ENCODE measurements at places on chromosomes 2 and 18. TPM values are rescaled to one million over a fixed set of nuclear protein-coding genes. Genes with fewer than 3 reads are reported as not detected.

DNA sequence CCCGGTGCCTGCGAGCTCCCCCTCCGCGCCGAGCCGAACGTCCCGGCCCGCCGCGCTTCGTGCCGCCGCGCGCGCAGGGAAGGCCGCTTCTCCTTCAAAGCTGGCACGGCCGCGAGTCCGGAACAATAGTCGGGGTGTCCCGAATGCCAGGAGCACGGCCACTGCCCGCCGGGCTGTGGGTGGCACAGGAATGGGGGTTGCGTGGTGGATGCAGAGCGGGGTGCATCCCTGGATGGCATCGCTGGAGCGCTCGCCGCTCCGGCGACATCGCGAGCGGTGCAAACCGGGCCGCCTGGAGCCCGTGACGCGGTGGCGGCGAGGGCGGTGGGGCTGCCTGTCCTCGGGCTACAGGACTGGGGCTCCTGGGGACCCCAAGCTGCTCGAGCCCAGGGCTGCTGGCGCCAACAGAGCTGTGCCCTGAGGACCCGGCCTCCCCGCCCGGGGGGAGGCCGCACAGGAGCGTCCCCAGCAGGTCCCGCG, 1.1 kb upstream of the SATB2 start:
- no peak for DNase-seq
- H3K4me1 ChIP-seq, result peaks cover 44% of the 10 kb centered on the region
- H3K27ac ChIP-seq, result peak overlapping the region; percentile 72
- peaks cover 3% of the 10 kb centered on the region for H3K27me3 ChIP-seq

- H3K4me1 ChIP-seq, result peaks cover 65% of the 10 kb centered on the region
- H3K27ac ChIP-seq, result no peak overlapping the region
- peak; percentile 50 for DNase-seq
- no peaks in the 10 kb centered on the region for H3K27me3 ChIP-seq
- H3K4me3 ChIP-seq, result no peak overlapping the region
- no peaks in the 10 kb centered on the region for H3K36me3 ChIP-seq
Observed at GRCh38 chr2:54206596-54206995, 49.4 kb downstream of the TSPYL6 start.

Gene SIX2
- polyA plus RNA-seq, result not detected

- H3K27ac ChIP-seq, result peak overlapping the region; percentile 20
- H3K4me3 ChIP-seq, result no peak overlapping the region
- peaks cover 48% of the 10 kb centered on the region for H3K4me1 ChIP-seq
Observed at GRCh38 chr2:164717000-164717803, 95.9 kb upstream of the GRB14 start.

Gene GPR35
- 44.2 TPM for polyA plus RNA-seq

Gene FKBP7
- polyA plus RNA-seq, result 9.5 TPM

DNA sequence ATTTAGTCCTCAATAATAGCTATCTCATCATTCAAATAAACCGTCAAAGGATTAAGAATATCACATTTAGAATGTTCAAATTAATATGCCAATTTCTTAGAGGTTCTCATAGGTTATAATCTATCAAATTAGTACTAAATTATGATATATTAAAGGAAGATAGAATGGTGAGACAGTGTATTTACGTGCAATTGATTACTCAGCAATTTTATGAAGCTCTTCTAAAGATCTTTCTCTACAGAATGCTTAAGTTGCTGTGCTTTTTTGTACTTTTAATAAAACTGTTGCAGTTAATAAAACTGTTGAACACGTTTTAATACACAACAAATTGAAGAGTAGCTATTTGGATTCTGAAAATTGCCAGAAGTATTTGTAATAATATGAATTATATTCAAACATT, 39.0 kb downstream of the RELCH start:
- peaks cover 35% of the 10 kb centered on the region for H3K36me3 ChIP-seq
- no peak overlapping the region for H3K27ac ChIP-seq
- no peak overlapping the region for H3K4me3 ChIP-seq
- no peaks in the 10 kb centered on the region for H3K4me1 ChIP-seq
- no peaks in the 10 kb centered on the region for H3K27me3 ChIP-seq
- no peak for DNase-seq

Gene EMILIN2
- polyA plus RNA-seq, result 7.6 TPM

Gene CPO
- 0.07 TPM for polyA plus RNA-seq

DNA sequence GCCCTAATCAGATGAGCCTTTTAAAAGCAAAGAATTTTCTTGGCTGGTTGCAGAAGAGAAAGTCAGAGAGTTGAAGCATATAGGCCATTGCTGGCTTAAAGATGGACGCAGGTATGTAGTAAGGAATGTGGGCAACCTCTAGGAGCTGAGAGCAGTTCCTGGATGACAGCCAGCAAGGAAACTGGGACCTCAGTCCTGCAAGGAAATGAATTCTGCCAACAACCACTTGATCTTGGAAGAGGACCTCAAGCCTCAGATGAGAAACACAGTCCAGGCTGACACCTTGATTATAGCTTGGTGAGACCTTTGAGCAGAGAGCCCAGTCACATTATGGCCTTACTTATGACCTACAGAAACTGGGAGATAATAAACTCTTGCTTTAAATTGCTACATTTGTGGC, 15.7 kb downstream of the PHOSPHO2 start:
- no peak for DNase-seq
- H3K4me3 ChIP-seq, result no peak overlapping the region
- no peak overlapping the region for H3K27ac ChIP-seq
- H3K36me3 ChIP-seq, result 0 out of 3 replicates have a peak, but pooled peaks cover 8% of the 10 kb centered on the region
- H3K27me3 ChIP-seq, result no peaks in the 10 kb centered on the region
- H3K4me1 ChIP-seq, result peaks cover 32% of the 10 kb centered on the region

GRCh38 chr2:8774371-8774770, 63.0 kb downstream of the KIDINS220 start:
- peaks cover 20% of the 10 kb centered on the region for H3K36me3 ChIP-seq
- peaks cover under 1% of the 10 kb centered on the region for H3K4me1 ChIP-seq
- H3K27me3 ChIP-seq, result no peaks in the 10 kb centered on the region
- no peak overlapping the region for H3K4me3 ChIP-seq
- no peak overlapping the region for H3K27ac ChIP-seq

DNA sequence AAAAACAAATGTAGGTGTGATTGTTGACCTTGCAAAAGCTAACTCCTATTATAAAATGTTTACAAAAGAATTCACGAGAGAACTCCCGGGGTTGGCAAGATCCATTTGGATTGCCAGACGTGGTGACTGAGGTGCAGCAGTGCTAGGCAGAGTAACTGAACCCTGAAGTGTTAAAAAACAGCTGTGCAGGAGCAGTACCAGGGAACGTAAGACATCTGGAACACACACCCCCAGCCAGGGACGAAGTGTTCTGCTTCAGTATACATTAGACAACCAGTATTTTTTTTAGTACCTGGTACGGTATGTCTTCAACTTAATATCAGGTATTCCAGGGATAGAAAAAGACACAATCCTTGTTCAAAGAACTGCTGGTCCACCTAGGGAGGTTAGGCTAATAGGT, 272.1 kb upstream of the EPAS1 start:
- no peaks in the 10 kb centered on the region for H3K36me3 ChIP-seq
- H3K27me3 ChIP-seq, result no peaks in the 10 kb centered on the region
- DNase-seq, result no peak
- peaks cover 9% of the 10 kb centered on the region for H3K4me1 ChIP-seq
- H3K27ac ChIP-seq, result no peak overlapping the region

Gene IL36G
- polyA plus RNA-seq, result not detected
